ENCODE measurements at places on chromosomes 2 and 18. TPM values are rescaled to one million over a fixed set of nuclear protein-coding genes. Genes with fewer than 3 reads are reported as not detected.
A peak's percentile ranks its signal among the peaks of the same experiment; 100 is the strongest.

The POTEJ gene
- not detected for total RNA-seq

DNA sequence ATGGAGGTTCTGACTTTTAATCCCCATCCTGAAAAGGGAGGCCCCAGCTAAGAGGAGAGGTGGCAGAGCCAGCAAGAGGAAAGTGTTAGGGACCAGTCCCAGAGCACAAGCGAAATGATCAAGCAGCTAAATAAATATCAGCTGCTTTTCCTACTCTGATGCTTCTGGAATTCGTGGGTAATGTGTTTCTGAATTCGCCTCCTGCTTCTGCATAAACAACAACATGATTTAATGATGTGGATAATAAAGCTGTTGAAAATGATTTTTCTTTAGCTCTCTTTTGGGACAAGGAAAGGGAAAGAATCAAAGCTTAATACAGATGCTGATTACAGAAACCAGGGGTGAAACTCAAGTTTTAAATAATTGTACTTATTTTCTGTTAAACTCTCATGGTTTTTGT is 329.7 kb downstream of the PDE11A start:
- no peak overlapping the region for H3K27ac ChIP-seq
- H3K27me3 ChIP-seq = no peaks in the 10 kb centered on the region
- H3K4me3 ChIP-seq = no peak overlapping the region
- no peaks in the 10 kb centered on the region for H3K36me3 ChIP-seq

- DNase-seq = no peak
- peaks cover 33% of the 10 kb centered on the region for H3K4me1 ChIP-seq
- H3K4me3 ChIP-seq = no peak overlapping the region
These were observed 111.4 kb downstream of the NFATC1 start for GRCh38 chr18:79507076-79507545.

The KCNS3 gene
- not detected for total RNA-seq

DNA sequence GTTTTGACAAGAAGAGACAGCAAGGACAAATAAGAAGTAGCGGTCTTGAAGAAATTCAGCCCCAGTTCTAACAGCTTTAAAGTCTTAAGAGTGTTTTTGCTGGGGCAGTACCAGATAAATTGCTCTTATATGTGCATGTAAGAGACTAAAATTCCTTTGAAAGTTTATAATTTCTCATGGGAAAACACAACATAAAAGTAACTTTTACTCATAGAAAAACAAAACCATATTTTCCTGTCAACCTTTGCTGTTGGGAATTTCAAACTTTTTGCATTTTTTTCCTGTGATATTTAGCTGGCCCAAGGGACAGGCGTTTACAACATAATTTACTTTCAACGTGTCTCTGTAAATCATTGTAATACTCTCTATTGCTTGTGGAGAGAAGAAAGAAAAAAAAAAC is 767.8 kb upstream of the ZEB2 start:
- no peak overlapping the region for H3K27ac ChIP-seq
- no peaks in the 10 kb centered on the region for H3K36me3 ChIP-seq
- no peak overlapping the region for H3K4me3 ChIP-seq
- no peaks in the 10 kb centered on the region for H3K4me1 ChIP-seq
- no peaks in the 10 kb centered on the region for H3K27me3 ChIP-seq

GRCh38 chr18:62880034-62880433 is 164.7 kb downstream of the PHLPP1 start:
- H3K27ac ChIP-seq = no peak overlapping the region
- no peaks in the 10 kb centered on the region for H3K27me3 ChIP-seq
- H3K36me3 ChIP-seq = no peaks in the 10 kb centered on the region
- H3K4me1 ChIP-seq = peaks cover 12% of the 10 kb centered on the region

The HOXD4 gene
- not detected for total RNA-seq

GRCh38 chr18:7637269-7637668 is 70.2 kb downstream of the PTPRM start:
- no peaks in the 10 kb centered on the region for H3K27me3 ChIP-seq
- H3K4me1 ChIP-seq = no peaks in the 10 kb centered on the region
- no peak for DNase-seq
- no peak overlapping the region for H3K4me3 ChIP-seq

The EFR3B gene
- 3.5 TPM for total RNA-seq

DNA sequence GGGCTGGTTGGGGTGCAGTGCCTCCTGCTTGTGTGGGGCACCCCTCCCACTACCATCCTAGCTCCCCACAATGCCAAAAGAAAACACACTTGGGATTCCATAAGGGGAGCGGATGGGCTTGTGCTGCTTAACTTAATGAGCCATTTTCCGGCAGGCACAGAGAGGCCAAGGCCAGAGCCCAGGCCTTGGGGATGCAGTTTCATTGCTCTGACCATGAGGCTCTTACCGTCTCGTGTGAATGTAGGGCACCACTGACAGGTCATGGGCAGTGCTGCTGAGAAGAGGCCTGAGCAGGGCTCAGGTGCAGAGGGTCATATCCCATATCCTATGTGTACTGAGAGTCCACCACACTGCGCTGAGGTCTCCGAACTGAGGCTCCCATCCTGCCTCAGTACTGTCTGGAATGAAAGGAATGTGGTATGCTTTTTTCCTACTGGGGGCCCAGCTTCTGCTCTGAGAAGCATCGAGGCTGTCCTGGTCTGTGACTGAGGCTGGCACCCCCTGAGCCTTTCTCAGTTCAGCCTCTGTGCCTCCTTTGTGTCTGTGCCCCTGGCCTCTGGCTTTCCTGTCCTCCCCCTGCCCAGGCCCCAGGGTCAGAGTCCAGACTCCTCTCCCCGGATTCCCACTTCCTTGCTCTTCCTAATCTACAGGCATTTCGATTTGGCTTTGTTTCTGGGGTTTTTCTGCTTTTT is 45.2 kb upstream of the MAPRE3 start:
- DNase-seq = no peak
- no peaks in the 10 kb centered on the region for H3K36me3 ChIP-seq
- H3K27me3 ChIP-seq = peaks cover 1% of the 10 kb centered on the region
- no peak overlapping the region for H3K27ac ChIP-seq
- no peaks in the 10 kb centered on the region for H3K4me1 ChIP-seq

The IL1RL1 gene
- total RNA-seq = 0.18 TPM

GRCh38 chr2:20422402-20423271 is 24.2 kb upstream of the RHOB start:
- no peaks in the 10 kb centered on the region for H3K36me3 ChIP-seq
- H3K4me1 ChIP-seq = peaks cover 26% of the 10 kb centered on the region
- H3K27me3 ChIP-seq = no peaks in the 10 kb centered on the region
- no peak overlapping the region for H3K4me3 ChIP-seq
- H3K27ac ChIP-seq = no peak overlapping the region
- DNase-seq = no peak

The ARHGAP25 gene
- 1.0 TPM for total RNA-seq

GRCh38 chr2:29322011-29322410 is 206.8 kb downstream of the CLIP4 start:
- H3K27ac ChIP-seq = no peak overlapping the region
- peaks cover 13% of the 10 kb centered on the region for H3K4me1 ChIP-seq
- H3K4me3 ChIP-seq = no peak overlapping the region
- no peaks in the 10 kb centered on the region for H3K36me3 ChIP-seq
- DNase-seq = no peak

The LIMS3 gene
- total RNA-seq = 0.69 TPM

DNA sequence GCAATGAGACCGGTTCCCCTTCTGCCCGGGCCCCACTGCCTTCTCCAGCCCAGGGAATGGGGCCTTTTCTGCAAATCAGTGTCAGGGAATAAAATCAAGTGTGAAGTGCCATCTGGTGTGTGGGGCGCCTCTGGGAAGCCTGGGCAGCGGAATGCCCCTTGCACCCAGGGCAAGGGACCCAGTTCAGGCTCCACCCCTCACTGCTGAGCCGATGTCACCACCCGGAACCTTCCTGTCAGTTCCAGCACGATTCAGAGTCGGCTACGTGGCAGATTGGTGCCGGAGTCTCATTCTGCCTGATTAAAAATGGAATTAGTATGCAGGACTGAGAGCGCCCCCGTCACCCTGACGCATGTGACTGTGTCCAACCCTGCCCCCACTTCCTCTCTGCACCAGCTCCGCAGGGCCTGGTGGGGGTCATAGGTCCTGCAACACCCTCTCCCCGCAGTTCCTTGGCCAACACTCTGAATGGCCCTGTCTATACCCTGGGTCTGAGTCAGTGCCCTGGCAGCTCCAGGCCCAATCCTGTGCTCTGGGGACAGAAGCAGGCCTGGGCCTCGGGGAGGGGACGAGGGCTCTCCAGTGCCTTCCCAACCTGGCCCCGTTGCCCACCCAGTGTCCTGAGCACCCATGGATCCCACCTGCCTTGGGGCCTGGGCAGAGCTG is 8.2 kb upstream of the ALPI start:
- H3K27me3 ChIP-seq = no peaks in the 10 kb centered on the region
- no peak overlapping the region for H3K27ac ChIP-seq
- H3K4me3 ChIP-seq = no peak overlapping the region
- no peak for DNase-seq
- H3K36me3 ChIP-seq = no peaks in the 10 kb centered on the region
- no peaks in the 10 kb centered on the region for H3K4me1 ChIP-seq

DNA sequence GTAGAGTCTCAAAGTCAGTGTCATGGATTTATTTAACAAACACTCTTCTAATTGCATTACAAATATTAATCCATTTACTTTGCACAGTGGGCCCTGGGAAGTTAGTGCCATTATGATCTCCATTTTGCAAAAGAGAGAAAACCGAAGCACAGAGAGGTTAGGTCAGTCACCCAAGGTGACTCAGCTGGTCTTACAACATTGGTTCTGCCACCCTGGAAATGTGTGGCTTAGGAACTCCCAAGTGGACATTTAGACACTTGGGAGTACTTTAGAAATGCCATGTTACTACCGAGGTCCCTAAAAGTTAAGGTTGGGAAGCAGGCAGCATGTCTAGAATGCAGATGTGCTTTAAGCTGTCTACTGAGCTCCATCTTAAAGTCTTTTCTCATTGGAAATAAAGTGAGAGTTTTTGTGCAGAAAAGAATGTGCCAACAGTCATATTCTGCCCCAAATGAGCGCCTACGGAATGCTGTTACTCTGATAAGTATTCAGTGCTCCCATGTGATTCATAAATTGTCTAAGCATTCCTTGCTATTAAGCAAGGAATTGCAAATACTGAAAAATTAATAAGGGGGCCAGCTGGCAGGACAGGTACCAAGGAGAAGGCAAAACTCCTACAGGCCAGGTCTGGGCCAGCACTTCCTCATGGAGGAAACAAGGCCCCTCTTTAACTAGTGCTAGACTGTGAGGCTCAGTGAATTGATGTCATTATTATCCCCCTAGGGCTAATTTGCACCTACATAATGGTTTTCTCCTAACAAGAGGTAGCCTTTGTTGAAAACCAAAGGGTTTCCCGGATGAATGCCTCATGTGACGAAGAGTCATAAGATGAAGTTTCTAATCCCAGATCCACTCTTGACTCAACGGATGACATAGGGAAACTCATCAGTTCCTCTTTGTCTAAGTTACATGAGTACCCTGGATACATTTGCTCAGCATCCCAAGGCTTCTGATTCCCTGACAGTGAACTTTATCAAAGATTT is 16.3 kb downstream of the NRP2 start:
- DNase-seq = no peak
- no peaks in the 10 kb centered on the region for H3K27me3 ChIP-seq
- peaks cover 28% of the 10 kb centered on the region for H3K4me1 ChIP-seq
- no peak overlapping the region for H3K27ac ChIP-seq

GRCh38 chr2:241794250-241794823 is 14.7 kb upstream of the NEU4 start:
- no peak for DNase-seq
- no peak overlapping the region for H3K4me3 ChIP-seq
- H3K27ac ChIP-seq = no peak overlapping the region

The ERMN gene
- total RNA-seq = 1.2 TPM

DNA sequence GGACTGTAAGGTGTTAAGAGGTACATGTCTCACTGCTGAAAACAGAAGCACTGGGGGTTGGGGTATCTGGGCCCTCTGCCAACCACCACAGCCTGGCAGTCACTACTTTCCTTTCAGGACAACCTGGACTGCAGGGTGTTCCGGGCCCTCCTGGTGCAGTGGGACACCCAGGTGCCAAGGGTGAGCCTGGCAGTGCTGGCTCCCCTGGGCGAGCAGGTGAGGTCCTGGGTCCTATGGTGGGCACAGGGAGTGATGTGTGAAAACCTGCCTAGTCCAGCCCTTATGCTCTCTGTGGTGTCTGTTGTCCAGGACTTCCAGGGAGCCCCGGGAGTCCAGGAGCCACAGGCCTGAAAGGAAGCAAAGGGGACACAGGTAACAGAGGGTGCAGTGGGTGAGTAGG is 40.0 kb downstream of the MARCO start:
- no peaks in the 10 kb centered on the region for H3K36me3 ChIP-seq
- no peak overlapping the region for H3K4me3 ChIP-seq
- H3K4me1 ChIP-seq = no peaks in the 10 kb centered on the region
- DNase-seq = no peak
- no peak overlapping the region for H3K27ac ChIP-seq

The FBLN7 gene
- total RNA-seq = not detected

- no peak overlapping the region for H3K27ac ChIP-seq
- H3K4me3 ChIP-seq = no peak overlapping the region
- H3K36me3 ChIP-seq = no peaks in the 10 kb centered on the region
- H3K4me1 ChIP-seq = peaks cover 24% of the 10 kb centered on the region
- H3K27me3 ChIP-seq = no peaks in the 10 kb centered on the region
These were observed 17.6 kb downstream of the ARHGEF33 start for GRCh38 chr2:38907242-38907641.

- H3K27me3 ChIP-seq = peaks cover 7% of the 10 kb centered on the region
- no peaks in the 10 kb centered on the region for H3K36me3 ChIP-seq
- DNase-seq = no peak
- no peaks in the 10 kb centered on the region for H3K4me1 ChIP-seq
- H3K27ac ChIP-seq = no peak overlapping the region
These were observed 558 bp upstream of the GAREM2 start for GRCh38 chr2:26172189-26172870.

- no peaks in the 10 kb centered on the region for H3K27me3 ChIP-seq
- H3K4me3 ChIP-seq = peak overlapping the region; percentile 67
- H3K36me3 ChIP-seq = no peaks in the 10 kb centered on the region
- peaks cover 49% of the 10 kb centered on the region for H3K4me1 ChIP-seq
- H3K27ac ChIP-seq = peak overlapping the region; percentile 99
These were observed 45.2 kb downstream of the PCBP1 start for GRCh38 chr2:70132244-70133126.

The OSBPL6 gene
- total RNA-seq = not detected

GRCh38 chr2:31969178-31969577 is 41.6 kb downstream of the MEMO1 start:
- no peaks in the 10 kb centered on the region for H3K27me3 ChIP-seq
- no peak for DNase-seq

The ASB18 gene
- total RNA-seq = not detected

GRCh38 chr2:18804536-18804935 is 215.2 kb upstream of the NT5C1B start:
- no peaks in the 10 kb centered on the region for H3K4me1 ChIP-seq
- H3K27me3 ChIP-seq = no peaks in the 10 kb centered on the region
- H3K4me3 ChIP-seq = no peak overlapping the region
- H3K27ac ChIP-seq = no peak overlapping the region
- no peak for DNase-seq
